Activated naive CD8-positive, alpha-beta T cell treated with anti-CD3 and anti-CD28 coated beads for 36 hours (primary cell): ENCODE measurements at places on chromosomes 13 and 19.
A peak's percentile ranks its signal among the peaks of the same experiment; 100 is the strongest.

GRCh38 chr19:18428787-18429674 lies 8.9 kb downstream of the ISYNA1 start:
- DNase-seq = peak; percentile 91
- peaks cover 2% of the 10 kb centered on the region for H3K36me3 ChIP-seq
- no peaks in the 10 kb centered on the region for H3K27me3 ChIP-seq
- no peak overlapping the region for H3K27ac ChIP-seq

GRCh38 chr13:102626928-102627327 lies 30.1 kb downstream of the TPP2 start:
- H3K4me3 ChIP-seq = no peak overlapping the region
- peaks cover 16% of the 10 kb centered on the region for H3K36me3 ChIP-seq
- H3K4me1 ChIP-seq = no peaks in the 10 kb centered on the region
- no peak overlapping the region for H3K27ac ChIP-seq
- H3K27me3 ChIP-seq = no peaks in the 10 kb centered on the region

DNA sequence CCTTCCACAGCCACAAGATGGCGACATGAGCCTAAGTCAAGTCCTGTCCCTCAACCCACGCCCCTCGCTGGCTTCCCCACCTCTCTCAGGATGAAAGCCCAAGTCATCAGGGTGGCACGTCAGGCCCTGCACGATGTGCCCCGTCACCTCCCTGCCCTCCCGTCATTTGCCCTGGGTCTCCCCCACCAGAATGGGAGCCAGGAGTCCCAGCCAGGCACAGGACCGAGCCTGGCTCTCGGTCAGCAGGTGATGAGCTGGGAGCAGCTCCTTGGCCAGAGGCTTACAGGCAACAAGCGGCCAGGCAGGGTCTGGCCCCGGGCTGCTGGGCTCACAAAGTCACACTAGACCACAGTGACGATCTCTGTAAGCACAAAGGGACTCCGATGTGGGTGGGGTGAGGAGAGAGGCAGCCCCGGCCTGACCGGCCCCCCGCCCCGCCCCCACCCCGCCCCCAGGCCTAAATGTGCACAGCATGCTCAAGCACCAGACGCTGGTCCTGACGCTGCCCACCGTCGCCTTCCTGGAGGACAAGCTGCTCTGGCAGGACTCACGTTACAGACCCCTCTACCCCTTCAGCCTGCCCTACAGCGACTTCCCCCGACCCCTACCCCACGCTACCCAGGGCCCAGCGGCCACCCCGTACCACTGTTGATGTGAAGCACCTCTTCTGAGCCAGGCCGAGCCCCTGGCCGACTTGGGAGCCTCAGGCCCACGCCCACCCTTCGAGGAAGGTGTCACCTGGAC lies 7.3 kb downstream of the MRPL4 start:
- peak overlapping the region; percentile 87 for H3K27ac ChIP-seq
- no peaks in the 10 kb centered on the region for H3K27me3 ChIP-seq
- H3K36me3 ChIP-seq = peaks cover 43% of the 10 kb centered on the region
- peak overlapping the region; percentile 10 for H3K4me3 ChIP-seq

- H3K4me1 ChIP-seq = peaks cover 11% of the 10 kb centered on the region
- no peaks in the 10 kb centered on the region for H3K36me3 ChIP-seq
- no peak overlapping the region for H3K27ac ChIP-seq
- DNase-seq = no peak
- peaks cover 8% of the 10 kb centered on the region for H3K27me3 ChIP-seq
Measured at GRCh38 chr13:50406831-50407230, 391.6 kb downstream of the KCNRG start.

DNA sequence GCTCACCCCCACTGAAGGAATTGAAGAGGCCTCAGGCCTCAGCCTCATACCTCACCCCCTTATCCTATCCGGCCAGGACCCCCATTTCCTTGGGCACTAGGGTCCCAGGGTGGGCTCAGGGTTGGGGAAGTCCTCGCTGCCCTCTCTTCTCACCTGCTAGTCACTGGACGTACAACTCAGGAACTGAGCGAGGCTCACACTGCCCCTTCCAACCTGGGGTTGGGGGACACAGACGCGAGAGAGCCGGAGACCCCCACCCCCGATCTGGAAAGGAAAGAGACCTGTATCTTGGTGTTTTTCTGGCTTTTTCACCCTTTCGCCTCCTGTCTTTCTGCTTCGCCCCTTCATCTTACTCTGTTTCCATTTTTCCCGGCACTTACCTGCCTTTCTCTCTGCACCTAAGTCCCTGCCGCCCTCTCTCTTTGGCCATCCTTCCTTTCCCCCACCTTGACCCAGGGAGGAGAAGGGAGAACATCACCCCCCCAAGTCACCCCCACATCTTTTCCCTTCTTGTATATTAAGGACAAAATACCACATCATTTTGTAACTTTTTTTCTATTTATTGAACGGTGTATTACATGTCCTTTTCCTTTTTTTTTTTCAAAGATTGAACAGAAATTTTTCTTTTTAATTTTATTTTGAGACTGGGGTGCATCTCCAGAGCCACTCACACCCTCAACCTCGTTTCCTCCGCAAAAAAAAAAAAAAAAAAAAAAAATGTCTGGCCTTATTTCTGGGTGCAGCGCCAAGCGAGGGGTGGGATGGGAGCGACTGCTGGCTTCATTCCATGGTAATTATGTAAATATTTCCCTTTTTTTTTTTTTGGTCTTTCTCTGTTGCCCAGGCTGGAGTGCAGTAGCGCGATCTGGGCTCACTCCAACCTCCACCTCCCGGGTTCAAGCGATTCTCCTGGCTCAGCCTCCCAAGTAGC lies 36.6 kb downstream of the ZSWIM4 start:
- H3K27ac ChIP-seq = no peak overlapping the region
- peaks cover 25% of the 10 kb centered on the region for H3K4me1 ChIP-seq
- H3K36me3 ChIP-seq = peaks cover 24% of the 10 kb centered on the region

- H3K36me3 ChIP-seq = no peaks in the 10 kb centered on the region
- H3K27ac ChIP-seq = no peak overlapping the region
- no peaks in the 10 kb centered on the region for H3K27me3 ChIP-seq
- no peaks in the 10 kb centered on the region for H3K4me1 ChIP-seq
- H3K4me3 ChIP-seq = no peak overlapping the region
Measured at GRCh38 chr13:93861818-93862217, 617.7 kb downstream of the DCT start.

DNA sequence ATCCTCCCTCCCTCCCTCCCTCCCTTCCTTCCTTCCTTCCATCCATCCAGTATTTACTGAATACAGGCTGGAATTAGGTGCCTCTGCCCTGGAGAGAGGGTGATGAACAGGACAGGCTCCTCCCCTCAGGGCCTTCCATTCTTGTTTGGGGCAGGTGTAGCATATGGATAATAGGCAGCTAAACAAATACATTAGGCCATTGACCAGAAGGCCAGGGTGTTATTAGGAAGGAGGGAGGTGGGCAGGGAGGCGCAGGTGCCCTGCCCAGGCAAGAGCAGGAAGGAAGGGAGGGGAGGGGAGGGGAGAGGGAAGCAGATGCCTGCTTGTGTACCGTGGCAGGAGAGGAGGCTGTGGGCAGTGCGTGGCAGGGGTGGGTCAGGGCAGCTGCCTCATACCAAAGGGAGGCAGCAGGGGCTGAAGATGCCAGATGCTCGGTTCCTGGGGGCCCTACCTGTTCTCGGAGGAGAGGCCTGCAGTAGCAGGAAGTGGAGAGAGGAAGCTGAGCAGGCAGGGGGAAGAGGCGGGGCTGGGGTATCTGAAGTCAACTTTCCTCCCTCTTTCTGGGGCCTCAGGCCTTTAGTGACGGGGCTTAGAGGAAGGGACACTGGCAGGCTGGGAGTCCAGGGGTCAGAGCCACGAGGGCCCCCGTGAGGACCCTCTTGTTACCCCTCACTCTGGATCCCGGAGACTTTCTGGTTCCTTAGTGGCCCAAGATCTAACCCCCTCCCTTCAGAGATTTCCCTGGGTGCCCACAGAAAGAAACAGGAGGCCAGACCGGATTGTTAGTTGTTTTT lies at the start of gene RINL:
Gene RINL (minus strand): TSS at position 495 of the 794 bp plus-strand sequence. CDS start 1,533 bp downstream, outside the sequence.
- peaks cover 24% of the 10 kb centered on the region for H3K4me1 ChIP-seq
- no peaks in the 10 kb centered on the region for H3K27me3 ChIP-seq
- H3K4me3 ChIP-seq = peak within 1 kb of the TSS; percentile 91
- peaks cover 2% of the 10 kb centered on the region for H3K36me3 ChIP-seq

GRCh38 chr19:49132974-49133609 lies 13.7 kb downstream of the PPFIA3 start:
- DNase-seq = no peak
- peaks cover 5% of the 10 kb centered on the region for H3K36me3 ChIP-seq
- peaks cover 19% of the 10 kb centered on the region for H3K27me3 ChIP-seq
- H3K4me1 ChIP-seq = peaks cover 11% of the 10 kb centered on the region

- DNase-seq = no peak
- H3K27ac ChIP-seq = peak overlapping the region; percentile 95
- H3K36me3 ChIP-seq = peaks cover 77% of the 10 kb centered on the region
- no peaks in the 10 kb centered on the region for H3K27me3 ChIP-seq
- H3K4me3 ChIP-seq = peak overlapping the region; percentile 89
- H3K4me1 ChIP-seq = peaks cover 14% of the 10 kb centered on the region
Measured at GRCh38 chr19:36916991-36917390, 859 bp downstream of the ZNF568 start.

- H3K36me3 ChIP-seq = no peaks in the 10 kb centered on the region
- H3K4me1 ChIP-seq = peaks cover 15% of the 10 kb centered on the region
- DNase-seq = no peak
- no peak overlapping the region for H3K27ac ChIP-seq
Measured at GRCh38 chr13:45696610-45697226, 5.4 kb upstream of the CBY2 start.

- no peak for DNase-seq
- peak overlapping the region; percentile 81 for H3K27ac ChIP-seq
- peaks cover 27% of the 10 kb centered on the region for H3K4me1 ChIP-seq
- peaks cover 57% of the 10 kb centered on the region for H3K36me3 ChIP-seq
- H3K27me3 ChIP-seq = peaks cover 5% of the 10 kb centered on the region
- H3K4me3 ChIP-seq = peak overlapping the region; percentile 92
Measured at GRCh38 chr19:55406091-55406825, 1.3 kb downstream of the UBE2S start.

GRCh38 chr13:112900226-112900600 lies 68.8 kb upstream of the MCF2L start:
- DNase-seq = no peak
- H3K27me3 ChIP-seq = no peaks in the 10 kb centered on the region
- no peaks in the 10 kb centered on the region for H3K4me1 ChIP-seq
- no peak overlapping the region for H3K4me3 ChIP-seq
- no peaks in the 10 kb centered on the region for H3K36me3 ChIP-seq
- H3K27ac ChIP-seq = no peak overlapping the region

GRCh38 chr19:17676295-17676694 lies 11.9 kb downstream of the UNC13A start:
- peaks cover 43% of the 10 kb centered on the region for H3K27me3 ChIP-seq
- no peak for DNase-seq
- H3K36me3 ChIP-seq = no peaks in the 10 kb centered on the region
- no peak overlapping the region for H3K4me3 ChIP-seq
- no peak overlapping the region for H3K27ac ChIP-seq

DNA sequence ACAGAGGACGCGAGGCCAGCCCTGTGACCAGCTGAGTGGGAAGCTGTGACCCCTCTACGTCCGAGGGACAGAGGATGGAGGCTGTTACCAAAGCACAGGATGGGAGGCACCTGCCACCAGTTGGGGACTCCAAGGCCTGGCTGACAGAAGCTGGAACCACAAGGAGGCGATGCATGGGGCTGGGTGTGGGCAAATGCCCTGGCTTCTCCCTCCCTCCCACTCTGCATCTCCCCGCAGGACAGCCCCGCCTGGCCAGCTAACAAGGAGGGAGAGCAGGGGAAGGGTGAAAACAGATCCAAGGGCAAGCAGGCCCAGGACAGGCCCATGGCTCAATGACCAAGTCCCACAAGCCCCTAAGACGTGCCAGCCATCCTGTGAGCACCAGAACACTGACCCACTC lies 28.6 kb downstream of the AKT2 start:
- DNase-seq = no peak
- H3K4me3 ChIP-seq = no peak overlapping the region
- peaks cover 19% of the 10 kb centered on the region for H3K36me3 ChIP-seq
- H3K27ac ChIP-seq = no peak overlapping the region
- no peaks in the 10 kb centered on the region for H3K27me3 ChIP-seq

DNA sequence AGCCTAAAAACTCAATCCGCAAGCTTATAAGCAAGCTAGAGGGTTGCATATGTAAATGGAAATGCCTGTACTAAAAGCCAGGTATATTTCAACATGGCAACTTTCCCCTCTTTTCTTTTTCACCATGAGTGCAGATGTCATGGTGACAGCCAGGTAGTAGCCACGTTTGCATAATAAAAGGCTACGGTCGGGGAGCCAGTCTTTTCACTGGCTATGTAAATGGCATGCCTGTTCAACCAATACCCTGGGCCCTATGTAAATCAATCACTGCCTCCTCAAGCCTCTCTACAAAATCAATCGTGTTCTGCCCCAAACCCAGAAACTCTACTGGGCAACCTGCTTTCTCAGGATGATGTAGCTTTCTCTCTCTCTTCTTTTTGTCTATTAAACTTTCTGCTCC lies 87.4 kb downstream of the ZNF100 start:
- no peak overlapping the region for H3K4me3 ChIP-seq
- no peaks in the 10 kb centered on the region for H3K36me3 ChIP-seq
- H3K4me1 ChIP-seq = peaks cover 2% of the 10 kb centered on the region

- no peak for DNase-seq
- H3K4me3 ChIP-seq = no peak overlapping the region
- H3K27ac ChIP-seq = no peak overlapping the region
- H3K36me3 ChIP-seq = no peaks in the 10 kb centered on the region
Measured at GRCh38 chr13:105147461-105147860, 1388.0 kb downstream of the EFNB2 start.

DNA sequence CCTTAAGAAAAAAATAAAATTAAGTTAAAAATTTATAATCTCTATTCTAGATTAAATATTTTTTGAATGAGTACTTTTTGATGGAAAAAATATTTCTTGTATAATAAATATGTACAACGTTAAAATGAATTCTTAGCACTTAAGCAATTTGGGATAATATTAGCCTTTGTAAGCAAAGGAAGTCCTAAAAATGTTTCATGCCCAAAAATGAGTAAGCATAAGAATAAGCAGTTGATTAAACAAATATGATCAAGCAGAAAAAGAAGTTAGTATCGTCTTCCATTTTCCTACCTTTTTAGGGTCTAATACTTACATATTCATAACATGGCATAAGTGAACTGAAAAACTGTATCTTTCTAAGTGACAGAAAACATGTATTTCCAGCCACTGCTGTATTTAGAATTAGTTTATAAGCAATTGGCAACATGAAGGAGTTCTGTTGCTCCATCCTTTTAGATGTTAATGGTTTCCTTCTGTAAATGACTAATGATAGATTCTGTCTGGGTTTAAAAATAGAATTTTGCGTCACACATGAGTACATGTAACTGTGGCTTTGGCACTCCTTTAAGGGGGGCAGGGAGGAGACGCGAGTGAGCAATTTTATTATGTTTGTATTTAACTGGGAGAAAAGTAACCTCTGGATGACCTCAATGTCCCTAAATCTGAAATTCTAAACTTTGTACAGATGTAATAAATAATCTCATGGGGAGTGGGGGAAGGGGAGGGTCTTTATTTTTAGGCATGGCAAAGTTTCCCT lies 237.4 kb downstream of the RGCC start:
- H3K4me3 ChIP-seq = no peak overlapping the region
- DNase-seq = no peak
- H3K36me3 ChIP-seq = peaks cover 12% of the 10 kb centered on the region

DNA sequence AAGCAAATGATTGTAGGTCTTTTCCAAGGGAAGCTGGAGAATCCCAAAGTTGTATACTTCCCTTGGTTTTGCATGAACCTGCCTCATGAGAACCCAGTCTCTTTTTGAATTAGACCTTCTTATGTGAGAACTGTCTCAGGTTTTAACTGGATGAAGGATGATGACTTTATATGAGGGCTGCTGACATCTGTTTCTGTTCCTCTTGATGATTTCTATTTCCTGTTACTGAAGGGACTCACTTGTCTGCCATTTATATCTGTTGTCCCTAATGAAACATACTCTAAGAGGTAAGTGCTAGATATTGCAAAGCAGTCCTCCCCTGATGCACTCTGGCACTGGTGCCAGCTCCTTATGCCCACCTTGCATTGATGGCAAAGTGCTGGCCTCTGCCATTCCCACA lies 33.6 kb downstream of the ERICH4 start:
- no peak overlapping the region for H3K4me3 ChIP-seq
- H3K27me3 ChIP-seq = peaks cover 37% of the 10 kb centered on the region
- no peak for DNase-seq
- H3K27ac ChIP-seq = no peak overlapping the region
- no peaks in the 10 kb centered on the region for H3K4me1 ChIP-seq
- H3K36me3 ChIP-seq = no peaks in the 10 kb centered on the region
